Brain microvascular endothelial cell (primary cell): ENCODE measurements at places on chromosomes 16 and 17.

DNA sequence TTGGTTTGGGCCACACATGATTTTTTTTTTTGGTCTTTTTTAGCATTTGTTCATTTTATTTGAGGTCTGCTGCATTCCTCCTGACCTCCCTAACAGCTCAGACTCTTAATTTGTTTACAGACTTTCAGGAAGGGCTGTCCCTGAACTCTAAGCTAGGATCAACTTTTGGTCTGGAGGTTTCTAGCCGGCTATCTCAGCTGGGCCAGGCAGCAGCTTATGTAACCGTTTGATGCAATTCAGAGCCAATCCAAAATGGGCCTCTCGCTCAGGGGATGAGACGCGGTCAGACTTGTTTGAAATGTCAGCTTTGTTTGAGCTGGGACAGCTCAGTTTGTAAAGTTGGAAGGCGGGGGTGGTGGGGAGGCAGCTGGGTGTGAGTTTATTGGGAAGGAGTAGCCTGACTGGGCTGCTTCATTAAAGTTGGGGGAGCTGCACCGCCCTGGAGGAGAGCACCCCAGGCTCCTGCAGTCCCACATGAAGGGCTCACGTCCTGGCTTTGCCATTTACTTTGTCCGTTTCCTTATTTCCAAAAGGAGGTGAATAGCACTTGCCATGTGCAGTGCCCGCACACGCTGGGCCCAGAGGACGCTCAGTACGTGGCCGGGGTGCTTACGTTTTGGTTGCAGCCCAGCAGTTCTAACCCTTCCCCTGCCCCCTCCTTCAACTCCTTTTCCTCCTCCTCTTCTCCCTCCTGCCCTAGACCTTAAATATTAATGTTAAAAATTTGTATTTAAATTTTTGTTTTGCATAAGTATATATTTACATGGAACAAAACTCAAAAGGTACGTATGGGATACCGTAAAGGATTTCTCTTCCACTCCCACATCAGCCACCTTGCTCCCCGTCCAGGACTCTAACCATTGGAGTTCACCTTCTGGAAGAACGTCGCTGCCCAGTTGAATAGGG lies 121.2 kb downstream of the SNX29 start:
- no peak for DNase-seq

- DNase-seq: peak; percentile 46
Measured at GRCh38 chr17:59513934-59514841, 51.2 kb upstream of the DHX40 start.

GRCh38 chr16:73083271-73083670 lies 35.3 kb upstream of the ZFHX3 start:
- no peak for DNase-seq

DNA sequence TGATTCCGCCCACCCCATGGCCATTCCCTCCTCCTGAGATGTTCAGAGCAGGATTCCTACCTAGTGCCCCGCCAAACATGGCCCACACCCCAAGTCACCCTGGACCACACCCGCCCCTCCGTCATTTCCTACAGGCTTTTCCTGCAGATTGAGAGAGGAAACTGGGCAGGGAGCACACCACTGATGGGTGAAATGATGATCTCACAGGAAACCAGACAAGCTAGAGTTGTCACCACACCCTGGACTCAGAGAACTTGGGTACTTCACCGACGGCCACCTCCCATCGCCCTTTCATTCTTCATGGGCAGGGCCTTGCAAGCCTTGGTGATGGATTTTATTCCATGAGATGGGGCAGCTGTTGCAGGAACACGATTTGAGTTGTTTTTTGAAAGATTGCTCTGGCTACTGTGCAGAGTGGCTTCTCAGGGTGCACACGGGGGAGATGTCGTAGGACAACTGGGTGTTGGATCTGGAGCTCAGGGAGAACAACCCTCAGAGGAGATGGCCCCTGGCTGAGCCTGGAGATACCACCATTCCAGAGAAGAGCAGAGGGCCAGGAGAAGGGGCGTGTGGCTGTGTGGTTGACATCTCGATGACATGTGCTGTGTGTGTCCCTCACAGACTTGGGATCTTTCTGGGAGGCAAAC lies 7.4 kb upstream of the B9D1 start:
- DNase-seq: no peak

DNA sequence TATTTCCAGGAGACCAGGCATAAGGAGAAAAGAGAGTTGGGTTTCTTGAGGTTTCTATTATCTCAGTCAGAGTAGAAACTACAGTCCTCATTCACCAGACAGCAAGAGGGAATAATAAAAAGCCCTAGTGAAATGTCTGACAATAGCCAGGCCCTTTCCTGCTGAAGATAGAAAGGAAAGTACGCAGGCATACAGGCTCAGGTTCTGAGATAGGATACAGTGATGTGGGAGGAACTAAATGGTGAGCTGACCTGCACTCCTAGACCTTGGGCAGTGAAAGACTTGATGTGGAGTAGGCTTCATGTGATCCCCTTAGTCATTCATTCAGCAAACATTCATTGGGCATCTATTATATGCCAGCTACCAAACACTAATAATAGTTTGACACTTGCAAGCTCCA lies 14.9 kb downstream of the ZNF821 start:
- no peak for DNase-seq

DNA sequence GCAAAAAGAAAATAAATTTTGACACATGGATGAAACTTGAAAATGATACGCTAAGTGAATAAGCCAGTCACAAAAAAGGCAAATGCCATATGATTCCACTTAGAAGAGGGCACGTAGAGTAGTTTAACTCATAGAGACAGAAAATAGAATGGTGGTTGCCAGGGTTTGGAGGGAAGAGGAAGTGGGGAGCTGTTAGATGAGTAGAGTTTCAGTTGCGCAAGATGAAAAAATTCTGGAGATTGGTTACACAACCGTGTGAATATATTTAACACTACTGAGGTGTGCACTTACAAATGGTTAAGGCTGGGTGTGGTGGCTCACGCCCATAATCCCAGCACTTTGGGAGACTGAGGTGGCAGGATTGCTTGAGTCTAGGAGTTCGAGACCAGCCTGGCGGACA lies 93.4 kb upstream of the TMEM132E start:
- DNase-seq: no peak

- no peak for DNase-seq
Measured at GRCh38 chr16:4303973-4304372, 11.9 kb upstream of the GLIS2 start.

- peak; percentile 61 for DNase-seq
Measured at GRCh38 chr17:38598536-38598935, 7.2 kb downstream of the SRCIN1 start.

- DNase-seq: peak; percentile 28
Measured at GRCh38 chr17:29732613-29733012, 109.9 kb upstream of the CORO6 start.

DNA sequence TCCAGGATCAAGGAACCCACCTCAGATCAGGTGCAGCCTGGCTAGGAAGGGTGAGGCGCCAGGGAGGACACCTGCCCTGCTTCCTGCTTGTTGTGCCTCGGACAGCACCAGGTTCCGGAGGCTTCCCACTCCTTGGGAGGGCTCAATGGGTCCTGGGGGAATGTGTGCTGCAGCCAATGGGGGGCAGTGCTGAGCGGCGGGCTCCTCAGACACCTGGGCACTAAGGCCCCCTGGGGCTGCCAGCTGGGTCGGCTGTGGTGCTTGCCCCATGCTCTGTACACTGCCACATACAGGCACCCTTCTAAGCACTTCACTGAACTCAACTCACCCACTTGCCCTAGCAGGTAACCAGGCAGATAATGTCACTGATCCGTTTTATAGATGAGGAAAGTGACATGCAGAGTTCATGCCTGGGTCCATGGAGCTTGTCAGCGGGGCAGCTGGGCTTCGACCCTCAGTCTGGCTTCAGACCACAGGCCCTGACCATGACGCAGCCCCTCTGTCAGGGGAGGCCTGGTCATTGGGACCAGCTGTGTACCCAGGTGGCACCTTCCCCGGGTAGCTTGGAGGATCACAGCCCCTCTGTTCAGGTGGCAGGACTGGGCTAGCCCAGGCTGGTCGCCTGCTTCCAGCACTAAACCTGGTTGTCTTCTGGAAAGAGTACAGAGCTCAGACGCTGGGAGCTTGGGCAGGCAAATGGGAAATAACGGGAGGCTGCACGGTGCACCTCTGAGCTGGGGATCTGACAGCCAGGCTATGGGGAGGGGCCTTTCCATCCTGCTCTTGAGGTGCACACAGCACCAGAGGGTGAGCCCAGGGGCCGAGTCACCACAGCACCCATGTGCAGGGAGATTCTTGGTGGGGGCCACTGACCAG lies 8.2 kb downstream of the FN3K start:
- DNase-seq: no peak

- DNase-seq: no peak
Measured at GRCh38 chr17:37446027-37446426, 39.3 kb downstream of the TADA2A start.

GRCh38 chr16:70720425-70721201 lies 34.8 kb upstream of the MTSS2 start:
- DNase-seq: no peak

- no peak for DNase-seq
Measured at GRCh38 chr17:50053654-50053960, 2.3 kb upstream of the ITGA3 start.

GRCh38 chr16:69564845-69565670 lies 708 bp upstream of the NFAT5 start:
- DNase-seq: no peak

DNA sequence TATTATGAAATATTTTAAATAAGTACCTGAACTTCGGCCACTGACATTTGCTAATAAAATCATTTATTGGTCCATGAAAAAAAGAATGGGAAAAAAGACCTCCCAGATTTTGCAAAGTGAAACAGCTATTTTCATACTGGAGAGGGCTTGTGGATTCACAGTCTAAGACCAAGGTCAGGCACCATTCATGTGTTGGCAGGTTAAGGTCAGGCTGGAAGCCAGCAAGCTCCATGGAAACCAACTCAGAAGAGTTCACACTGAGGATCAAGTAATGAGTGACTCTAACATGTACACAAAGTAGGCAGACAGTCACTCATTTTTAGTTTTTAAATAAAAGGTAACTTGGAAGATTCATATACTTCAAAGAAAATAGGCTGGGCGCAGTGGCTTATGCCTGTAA lies 3.4 kb downstream of the DNAJA2 start:
- DNase-seq: no peak

DNA sequence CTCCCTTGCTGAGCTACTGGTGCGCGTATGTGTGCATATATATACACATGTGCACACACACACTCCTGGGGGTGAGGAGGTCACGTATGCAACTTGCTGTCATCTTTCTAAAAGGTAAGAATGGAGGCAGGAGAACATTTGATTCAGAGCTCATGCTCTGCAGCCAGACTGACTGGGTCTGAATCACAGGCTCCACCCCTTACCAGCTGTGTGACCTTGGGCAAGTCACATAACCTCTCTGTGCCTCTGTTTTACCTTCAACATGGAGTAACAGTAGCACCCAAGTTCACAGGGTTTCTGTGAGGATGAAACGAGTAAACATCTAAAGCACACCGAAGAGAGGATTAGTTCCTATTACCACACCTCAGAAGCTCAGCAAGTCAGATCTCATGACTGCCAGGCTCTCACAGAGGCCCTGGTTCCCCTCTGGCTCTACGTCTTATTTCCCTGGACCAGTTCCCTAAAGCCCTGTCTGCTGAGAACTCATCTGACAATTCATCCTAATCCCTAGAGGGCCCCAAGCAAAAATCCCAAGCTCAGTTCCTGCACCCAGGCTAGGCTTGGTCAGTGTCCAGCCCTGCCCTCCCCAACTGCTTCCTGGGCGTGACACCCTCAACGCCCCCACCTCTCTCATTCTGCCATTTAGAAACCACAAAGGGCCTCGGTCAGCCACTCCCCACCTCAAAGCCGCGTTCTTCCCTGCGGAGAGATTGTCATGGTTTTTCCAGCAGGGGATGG lies 28.7 kb downstream of the ABR start:
- no peak for DNase-seq
